Common myeloid progenitor, CD34-positive (primary cell): ENCODE measurements at places on chromosomes 7 and 10.

GRCh38 chr10:74500026-74500704, 326.2 kb upstream of the KAT6B start:
- DNase-seq = no peak

DNA sequence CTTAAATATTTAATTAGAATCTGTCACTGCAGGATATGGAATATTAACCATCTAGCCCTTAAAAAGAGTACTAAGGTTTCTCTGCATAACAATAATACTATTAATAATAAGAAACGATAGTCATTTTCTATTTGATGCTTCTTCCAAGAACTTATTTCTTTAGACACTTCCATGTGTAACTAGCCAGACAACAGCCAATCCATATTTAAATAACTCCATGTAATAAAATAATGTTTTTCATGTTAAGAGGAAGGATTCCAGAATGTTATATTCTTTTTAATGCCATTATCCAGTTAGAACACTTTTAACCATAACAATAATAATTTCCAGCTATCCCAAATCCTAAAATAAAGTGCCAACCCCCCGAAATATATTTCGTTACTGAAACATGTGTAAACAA, 170.1 kb upstream of the WNT16 start:
- no peak for DNase-seq

GRCh38 chr7:138377306-138377705, 82.8 kb upstream of the TRIM24 start:
- DNase-seq = no peak

DNA sequence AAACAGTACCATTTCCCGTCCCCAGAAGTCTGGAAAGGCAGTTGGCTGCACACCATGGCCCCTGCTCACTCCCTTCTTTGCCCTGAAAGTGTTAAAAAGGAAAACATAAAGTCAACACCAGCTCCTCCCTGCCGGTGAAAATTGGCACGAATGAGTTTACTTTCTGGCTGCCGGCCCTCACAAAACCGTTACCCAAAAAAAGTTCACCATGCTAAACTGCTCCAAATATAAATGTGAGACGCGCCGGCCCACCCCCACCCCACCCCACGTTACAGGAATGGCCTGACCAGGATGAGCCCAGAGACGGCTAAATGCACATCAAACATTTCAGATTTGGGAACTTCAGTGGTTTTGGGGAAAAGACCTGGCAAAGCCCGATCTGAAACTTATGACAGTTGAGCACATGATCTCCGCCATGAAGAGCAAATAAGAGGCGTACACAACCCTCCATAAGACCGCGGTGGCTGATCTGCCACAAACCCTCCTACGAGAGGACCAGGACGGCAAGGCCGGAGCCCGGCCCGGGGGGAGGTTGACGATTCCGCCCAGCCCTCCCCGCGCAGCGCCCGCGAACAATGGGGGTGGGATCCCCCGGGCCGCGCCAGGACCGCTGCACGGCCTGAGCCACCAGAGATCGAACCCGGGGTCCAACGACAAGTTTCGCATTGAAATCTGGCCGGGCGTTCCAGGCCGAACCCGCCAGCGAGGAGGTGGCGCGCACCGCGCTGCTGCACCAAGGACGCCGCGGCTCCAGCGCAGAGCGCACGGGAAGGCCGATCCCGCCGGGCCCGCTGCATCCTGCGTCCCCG, 952 bp downstream of the DIP2C start:
- no peak for DNase-seq

DNA sequence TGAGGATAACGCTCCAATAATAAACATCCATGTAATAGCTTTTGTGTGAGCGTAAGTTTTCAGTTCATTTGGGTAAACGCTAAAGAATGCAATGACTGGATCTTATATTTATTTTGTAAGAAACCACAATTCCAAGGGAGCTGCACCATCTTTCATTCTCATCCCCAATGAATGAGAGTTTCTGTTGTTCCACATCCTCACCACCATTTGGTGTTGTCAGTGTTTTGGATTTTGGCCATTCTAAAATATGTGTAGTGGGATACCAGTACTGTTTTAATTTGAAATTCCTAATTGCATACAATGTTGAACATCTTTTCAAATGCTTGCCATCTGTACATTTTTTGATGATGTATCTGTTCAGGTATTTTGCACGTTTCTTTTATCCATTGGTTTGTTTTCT, 50.9 kb upstream of the SEMA3D start:
- DNase-seq = no peak

GRCh38 chr7:74027683-74028320, at the start of gene ELN:
Gene ELN (plus strand): TSS chr7:74028173. CDS start chr7:74028188, 15 bp downstream.
- DNase-seq = no peak

DNA sequence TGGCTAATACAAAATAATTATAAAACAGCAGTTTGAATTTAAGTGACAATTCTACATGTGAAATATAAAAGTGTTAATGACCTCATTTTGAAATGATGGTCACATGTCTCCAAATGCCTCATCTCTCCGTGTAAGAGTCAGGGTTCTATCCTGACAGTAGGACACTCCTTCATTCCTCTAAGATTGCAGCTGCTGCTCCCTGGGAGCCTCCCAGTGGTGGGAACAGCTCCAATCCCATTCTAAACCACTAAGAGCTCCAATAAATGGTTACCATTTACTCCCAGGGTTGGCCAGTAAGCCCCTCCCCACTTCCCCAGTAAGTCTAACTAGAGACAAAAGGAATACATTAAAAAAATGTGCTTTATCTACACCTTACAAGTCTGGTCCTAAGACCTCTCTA, 344.6 kb upstream of the AOAH start:
- no peak for DNase-seq

DNA sequence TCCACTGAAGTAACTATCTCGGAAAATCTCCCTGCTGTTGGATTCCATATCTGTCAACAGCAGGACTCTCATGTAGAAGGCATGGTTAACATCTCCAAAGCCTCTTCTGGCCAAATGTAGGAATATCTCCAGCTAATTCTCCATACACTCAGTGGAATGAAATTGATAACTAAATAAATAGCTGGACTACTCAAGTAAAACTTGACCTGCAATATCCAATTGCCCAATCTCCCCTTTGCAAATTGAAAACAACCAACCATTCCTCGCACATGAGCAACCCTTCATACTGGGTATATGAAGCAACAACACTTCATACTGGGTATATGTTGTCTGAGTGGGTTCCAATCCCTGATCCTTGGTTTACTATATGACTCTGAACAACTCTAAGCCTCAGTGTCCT, 105.4 kb upstream of the KMT2E start:
- DNase-seq = no peak

GRCh38 chr7:89943525-89944050, 210.7 kb upstream of the STEAP1 start:
- no peak for DNase-seq

DNA sequence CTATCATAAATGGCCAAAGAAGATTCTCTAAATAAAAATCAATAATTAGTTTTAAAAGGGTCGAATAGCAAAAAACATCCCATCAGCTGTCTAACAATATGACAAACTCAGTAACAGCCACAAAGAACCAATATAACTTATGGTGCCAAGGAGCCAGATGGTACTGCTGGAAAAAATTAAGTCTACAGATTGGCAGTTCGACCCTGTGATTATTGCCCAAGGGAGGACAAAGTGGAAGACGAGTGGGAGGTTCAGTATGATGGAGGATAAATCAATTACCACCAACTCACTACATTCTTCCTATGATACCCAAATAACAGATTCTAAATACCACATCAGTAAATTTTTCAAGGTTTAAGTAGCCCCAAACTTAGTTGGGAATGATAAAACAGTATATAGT, 49.0 kb downstream of the SKAP2 start:
- no peak for DNase-seq

DNA sequence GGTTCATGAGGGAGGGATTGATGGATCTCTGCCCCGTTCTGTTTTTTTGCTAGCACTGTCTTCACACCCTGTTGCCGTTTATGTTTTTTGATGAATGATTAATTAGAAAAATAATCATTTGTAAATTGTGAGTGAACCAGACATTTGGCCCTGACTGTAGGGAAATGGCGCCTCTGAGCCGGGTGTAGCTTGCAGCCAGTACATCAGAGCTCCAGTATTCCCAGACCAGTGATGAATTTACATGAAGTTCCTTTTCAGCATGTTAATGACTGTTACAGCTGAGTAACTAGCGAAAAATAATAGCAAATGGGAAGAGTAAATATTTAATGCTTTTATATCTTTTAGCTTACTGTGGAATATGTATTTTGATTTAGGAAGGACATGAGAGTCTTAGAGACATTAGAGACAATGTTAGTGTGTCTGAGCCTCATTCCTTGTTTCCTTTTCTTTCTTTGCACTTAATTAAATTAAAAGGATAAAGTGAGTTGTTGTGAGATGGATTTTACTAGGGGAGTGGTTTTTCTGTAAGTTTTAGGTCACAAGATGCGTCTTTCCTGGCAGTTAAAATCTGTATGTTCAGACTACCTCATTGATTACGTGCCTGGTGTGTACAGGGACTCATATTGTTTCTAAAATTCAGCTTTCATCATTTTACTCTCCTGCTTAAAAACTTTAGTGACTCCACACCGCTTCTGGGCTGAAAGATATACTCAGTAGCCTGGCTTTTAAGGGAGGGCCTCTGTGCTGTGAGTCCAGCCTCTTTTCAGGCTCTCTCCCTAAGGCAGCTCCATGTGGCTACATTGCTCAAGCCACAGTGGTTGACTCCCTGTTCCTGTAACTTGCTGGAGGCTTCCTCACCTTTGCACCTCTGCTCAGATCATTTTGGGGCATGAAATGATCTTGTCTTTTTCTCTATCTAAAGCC, 86.4 kb downstream of the AUTS2 start:
- DNase-seq = no peak

DNA sequence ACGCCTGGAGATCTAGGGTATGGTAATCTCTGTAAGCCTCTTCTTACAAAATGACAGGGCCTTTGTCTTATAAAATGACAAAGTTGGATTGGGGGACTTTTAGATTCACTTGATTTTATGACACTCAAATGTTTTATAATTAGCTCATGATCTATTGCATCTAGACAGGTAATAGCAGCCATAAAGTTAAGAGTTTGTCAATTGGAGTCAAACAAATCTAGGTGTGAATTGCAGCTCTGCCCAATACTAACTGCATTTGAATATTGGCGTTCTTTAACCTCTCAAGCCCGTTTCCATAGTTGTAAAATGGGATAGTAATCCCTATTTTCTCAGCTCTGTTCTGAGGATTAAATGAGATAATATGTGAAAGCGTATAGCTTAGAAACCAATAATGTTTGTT, 14.1 kb upstream of the MRC1 start:
- no peak for DNase-seq

GRCh38 chr10:13383399-13383761, 35.3 kb upstream of the SEPHS1 start:
- DNase-seq = no peak

DNA sequence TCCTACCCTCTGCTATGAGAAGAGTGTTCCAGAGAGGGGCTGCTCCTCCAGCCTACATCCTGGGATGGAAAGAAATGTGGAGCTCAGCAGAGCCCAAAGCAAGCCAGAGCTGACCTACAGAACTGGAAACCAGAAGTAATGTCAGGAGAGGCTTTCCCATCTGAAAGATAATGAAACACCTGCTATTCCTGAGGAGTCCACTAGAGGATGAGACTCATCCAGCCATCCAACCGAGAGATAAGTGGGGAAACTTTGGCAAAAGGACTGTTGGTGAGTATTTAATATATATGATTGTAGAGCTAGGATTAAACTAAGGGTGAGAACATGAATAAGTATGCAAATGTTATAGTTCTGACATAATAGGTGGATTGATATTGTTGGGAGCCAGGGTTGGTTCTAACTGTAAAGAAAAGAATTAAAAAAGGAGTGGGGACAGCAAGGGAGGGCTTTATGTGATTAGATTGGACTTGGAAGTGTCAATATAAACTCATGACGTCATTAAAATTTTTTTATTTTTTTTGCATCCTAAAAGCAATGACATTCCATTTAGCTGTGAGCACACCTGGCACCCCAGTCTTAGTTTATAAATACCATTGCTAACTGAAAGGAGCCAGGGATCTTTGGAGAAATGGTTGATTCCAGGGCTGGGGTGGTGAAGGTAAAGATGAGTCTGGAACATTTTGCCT, 312.8 kb upstream of the NFE2L3 start:
- DNase-seq = no peak

DNA sequence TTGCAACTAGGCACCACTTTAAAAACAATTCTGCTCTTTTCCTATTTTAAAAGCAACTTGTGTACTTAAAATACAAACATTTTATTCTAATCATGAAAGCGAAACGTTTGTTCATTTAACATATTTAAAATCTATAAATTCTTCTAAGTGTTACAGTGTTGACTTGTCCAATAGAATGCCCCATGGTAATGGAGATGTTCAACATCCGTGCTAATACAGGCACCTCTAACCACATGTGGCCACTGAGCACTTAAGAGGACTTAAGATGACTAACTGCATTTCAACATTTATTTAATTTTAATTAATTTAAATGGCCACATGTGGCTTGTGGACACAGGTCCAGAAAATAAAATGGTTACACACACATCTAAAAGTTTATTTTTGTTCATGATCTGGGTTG, 115.1 kb downstream of the TPK1 start:
- no peak for DNase-seq

DNA sequence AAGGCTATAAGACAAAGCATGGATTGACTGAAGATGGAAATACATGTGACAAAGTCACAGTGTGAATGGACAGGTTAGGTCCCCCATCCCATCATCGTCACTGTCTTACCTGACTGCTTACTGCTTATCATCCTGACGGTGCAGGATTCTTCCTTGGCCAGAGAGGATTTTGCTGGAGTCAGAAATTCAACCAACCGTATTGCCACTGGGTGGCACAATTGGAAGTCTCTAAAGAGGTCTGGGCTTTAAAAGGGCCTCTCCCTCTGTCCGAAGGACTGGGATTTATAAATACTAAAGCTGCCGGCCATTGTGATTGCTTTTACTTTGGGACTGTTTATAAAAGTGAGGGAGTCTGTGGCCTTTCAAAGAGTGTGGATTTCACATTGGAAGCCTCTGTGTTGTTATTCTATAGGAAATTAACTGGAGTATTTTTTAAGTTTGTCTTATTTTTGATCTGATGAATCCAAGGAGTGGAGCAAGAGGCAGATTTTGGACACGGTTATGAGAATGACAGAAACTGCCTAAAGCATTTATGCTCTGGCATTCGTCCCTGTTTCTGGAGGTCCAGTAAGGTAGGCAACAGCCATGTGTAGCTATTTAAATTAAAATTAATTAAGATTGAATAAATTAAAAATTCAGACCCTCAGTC, 113.3 kb upstream of the CREB5 start:
- DNase-seq = peak; percentile 19

GRCh38 chr10:70324339-70324861, 40.6 kb upstream of the NPFFR1 start:
- peak; percentile 64 for DNase-seq
